ENCODE measurements at places on chromosomes 7 and 10. TPM values are rescaled to one million over a fixed set of nuclear protein-coding genes. Genes with fewer than 3 reads are reported as not detected.
A peak's percentile ranks its signal among the peaks of the same experiment; 100 is the strongest.

DNA sequence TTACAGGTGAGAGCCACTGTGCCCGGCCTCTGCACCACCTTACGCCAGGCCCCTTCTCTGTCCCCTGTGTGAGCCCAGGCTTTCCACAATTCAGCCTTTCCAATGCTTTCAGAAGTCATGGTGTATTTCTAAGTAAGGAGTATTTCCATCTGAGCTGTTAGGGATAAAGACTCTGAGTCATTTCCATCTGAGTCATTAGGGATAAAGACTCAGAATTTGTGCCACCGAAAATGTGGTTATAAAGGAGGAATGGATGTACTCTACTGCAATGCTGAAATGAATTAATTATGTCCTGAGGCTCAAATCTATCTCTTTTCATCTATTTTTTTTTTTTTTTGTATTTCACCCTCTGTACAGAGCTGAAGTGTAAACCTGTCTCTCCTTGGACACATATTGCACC, 84.0 kb downstream of the GATA3 start:
- DNase-seq, result no peak
- H3K4me1 ChIP-seq, result peaks cover 49% of the 10 kb centered on the region
- H3K36me3 ChIP-seq, result no peaks in the 10 kb centered on the region
- peaks cover 2% of the 10 kb centered on the region for H3K27me3 ChIP-seq
- peak overlapping the region; percentile 28 for H3K4me3 ChIP-seq
- H3K27ac ChIP-seq, result peak overlapping the region; percentile 51

DNA sequence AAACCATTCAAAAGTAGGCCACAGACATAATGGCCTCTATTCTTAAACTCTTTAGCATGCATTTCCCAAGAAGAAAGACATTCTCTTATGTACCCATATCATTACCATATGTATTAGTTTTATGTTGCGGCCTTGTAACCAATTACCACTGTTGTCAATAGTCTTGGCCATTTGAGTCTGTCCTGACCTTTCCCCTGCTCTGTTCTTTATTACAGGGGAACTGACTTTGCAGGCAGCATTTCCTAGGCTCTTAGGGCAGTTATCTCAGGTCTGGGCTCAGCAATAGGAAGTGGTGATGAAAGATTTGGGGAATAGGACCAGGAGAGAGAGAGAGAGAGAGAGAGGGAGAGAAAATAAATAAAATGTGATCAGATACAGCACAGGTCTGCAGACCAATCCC, 194.5 kb upstream of the LRGUK start:
- H3K27ac ChIP-seq, result no peak overlapping the region
- peaks cover 5% of the 10 kb centered on the region for H3K36me3 ChIP-seq
- DNase-seq, result no peak
- H3K4me3 ChIP-seq, result no peak overlapping the region

DNA sequence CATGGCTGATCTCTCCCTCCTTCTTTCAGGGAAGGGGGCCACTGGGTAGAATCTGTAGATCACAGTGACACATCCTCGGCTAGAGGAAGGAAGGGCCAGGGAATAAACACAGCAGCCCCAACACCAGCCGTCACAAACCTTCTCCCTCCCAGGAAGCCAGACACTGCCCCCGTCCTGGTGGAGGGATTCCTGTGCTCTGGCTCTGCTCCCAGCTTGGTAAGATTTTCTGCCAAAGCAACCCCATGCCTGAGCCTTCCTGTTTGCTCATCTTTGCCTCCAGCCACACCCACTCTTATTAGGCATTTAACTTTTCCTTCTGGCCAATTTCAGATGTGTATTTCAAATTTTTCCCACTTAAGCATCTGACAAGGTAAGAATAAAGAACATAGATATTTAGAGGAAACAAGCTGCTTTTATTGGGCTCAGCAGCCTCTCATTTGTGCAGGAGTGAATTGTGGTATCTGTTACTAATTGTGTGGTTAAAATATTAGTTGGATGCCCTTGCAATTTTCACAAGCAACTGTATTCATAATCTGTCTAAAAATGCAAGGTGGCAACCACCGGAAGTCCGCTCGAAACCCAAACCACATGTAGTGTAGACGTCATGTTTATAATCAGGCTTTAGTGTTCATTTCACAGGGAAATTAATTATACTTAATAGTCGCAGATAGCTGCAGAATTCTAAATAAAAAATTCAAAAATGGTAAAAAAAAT, 13.2 kb upstream of the NPS start:
- H3K27me3 ChIP-seq, result no peaks in the 10 kb centered on the region
- no peaks in the 10 kb centered on the region for H3K36me3 ChIP-seq
- no peak for DNase-seq
- H3K27ac ChIP-seq, result no peak overlapping the region
- H3K4me3 ChIP-seq, result no peak overlapping the region

- H3K27me3 ChIP-seq, result no peaks in the 10 kb centered on the region
- no peak overlapping the region for H3K27ac ChIP-seq
- H3K4me3 ChIP-seq, result no peak overlapping the region
- DNase-seq, result no peak
These were observed 33.2 kb downstream of the PITRM1 start for GRCh38 chr10:3139216-3139910.

DNA sequence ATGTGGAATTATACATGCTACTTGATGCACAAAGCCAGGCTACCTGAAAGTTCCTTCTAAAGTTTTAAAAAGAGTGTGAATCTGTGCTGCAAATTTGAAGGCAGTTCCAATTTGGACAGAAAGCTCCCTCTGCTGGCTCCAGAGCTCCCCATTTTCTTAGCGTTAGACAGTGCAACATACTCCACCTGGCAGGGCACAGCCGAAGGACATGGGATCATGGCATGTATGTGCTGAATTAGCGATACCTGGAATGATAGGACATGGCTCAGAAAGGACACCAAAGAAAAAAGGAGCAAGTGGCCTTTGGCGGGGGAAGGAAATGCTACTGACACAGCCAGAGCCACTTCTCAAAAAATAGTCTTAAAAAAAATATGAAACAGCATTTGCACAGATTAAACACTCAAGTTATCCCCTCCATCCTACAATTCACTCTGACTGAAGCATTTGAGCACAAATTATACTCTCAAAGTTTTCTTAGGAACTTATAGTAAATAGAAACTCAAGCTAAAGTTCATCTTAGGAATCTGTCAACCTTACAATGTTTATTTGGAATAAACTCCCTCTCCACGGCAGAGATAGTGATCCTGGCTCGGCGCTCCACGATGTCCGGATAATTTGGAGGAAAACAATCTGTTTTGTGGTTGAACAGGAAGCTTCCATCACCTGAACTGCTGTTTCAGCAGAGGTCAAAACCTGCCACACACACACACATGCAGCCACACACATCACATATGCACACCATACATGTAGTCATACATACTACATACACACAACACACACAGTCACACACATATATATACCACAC, 80.0 kb downstream of the C7orf25 start:
- peaks cover 12% of the 10 kb centered on the region for H3K27me3 ChIP-seq
- H3K27ac ChIP-seq, result no peak overlapping the region
- H3K4me1 ChIP-seq, result no peaks in the 10 kb centered on the region
- H3K36me3 ChIP-seq, result no peaks in the 10 kb centered on the region
- no peak overlapping the region for H3K4me3 ChIP-seq

- no peak for DNase-seq
- H3K4me3 ChIP-seq, result no peak overlapping the region
- no peaks in the 10 kb centered on the region for H3K36me3 ChIP-seq
- peaks cover 46% of the 10 kb centered on the region for H3K27me3 ChIP-seq
These were observed 28.7 kb upstream of the JAKMIP3 start for GRCh38 chr10:132036887-132037675.

DNA sequence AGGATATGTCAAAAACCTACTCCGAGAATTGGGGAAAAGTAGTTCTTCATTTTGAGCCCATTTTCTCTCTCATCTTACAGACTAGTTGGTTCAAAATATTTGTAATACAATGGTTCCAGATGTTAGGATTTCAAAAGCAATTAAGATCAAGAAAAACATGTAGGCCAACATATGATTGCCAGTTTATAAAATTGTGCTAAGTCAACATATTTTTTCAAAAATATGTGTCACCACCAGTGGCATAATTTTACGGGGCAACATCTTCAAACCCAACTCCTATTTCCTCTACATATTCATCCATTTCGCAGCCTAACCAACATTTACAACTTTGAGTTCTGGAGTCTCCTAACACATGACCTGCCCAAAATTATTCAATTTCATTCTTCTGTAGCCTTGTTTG, 514.5 kb upstream of the TPK1 start:
- H3K27ac ChIP-seq, result no peak overlapping the region
- DNase-seq, result no peak
- no peaks in the 10 kb centered on the region for H3K4me1 ChIP-seq
- no peaks in the 10 kb centered on the region for H3K27me3 ChIP-seq
- H3K36me3 ChIP-seq, result no peaks in the 10 kb centered on the region

DNA sequence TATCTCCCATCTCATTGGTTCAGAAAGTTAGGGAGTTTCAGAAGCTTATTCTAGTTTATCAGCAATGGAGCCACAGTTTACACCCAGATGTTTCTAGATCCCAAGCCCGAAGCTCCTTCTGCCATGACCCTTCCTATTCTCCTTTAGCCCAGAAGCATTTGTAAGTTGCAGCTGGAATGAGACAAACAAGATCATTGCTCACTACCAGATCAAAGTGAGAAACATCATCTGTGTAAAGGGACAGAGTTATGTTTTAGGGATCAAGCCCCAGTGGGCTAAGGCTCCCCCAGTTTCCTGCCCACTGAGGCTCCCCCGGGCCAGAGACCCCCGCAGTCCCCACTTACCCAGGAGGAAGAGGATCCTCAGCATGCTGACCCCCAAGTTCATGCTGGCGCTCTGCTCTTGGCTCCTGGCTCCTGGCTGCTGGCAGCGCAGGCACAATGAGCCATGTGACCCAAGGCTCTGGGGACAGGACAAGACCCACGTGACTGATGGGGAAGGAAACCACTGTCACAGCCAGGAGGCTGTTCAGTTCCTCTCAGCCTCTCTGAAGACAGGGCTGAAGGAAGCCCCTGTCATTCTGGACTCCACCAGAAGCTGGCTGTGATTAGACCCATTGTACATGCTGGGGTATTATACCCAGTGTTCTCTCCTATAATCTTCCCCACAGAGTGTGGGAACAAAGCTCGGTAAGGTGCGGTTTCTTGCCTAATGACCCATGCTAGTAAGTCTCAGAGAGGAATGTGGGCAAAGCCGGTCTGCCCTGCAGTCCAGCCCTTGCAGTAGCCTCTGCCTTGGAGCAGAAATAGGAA, at the start of gene TMEM273:
TSS of gene TMEM273 (minus strand) at position 442 of the 812 bp plus-strand sequence. CDS start at position 387, 55 bp downstream.
- H3K27ac ChIP-seq, result peak within 1 kb of the TSS; percentile 86
- H3K27me3 ChIP-seq, result peaks cover 17% of the 10 kb centered on the region
- H3K4me1 ChIP-seq, result peaks cover 38% of the 10 kb centered on the region
- H3K36me3 ChIP-seq, result peaks cover 26% of the 10 kb centered on the region
- peak within 1 kb of the TSS; percentile 76 for H3K4me3 ChIP-seq

DNA sequence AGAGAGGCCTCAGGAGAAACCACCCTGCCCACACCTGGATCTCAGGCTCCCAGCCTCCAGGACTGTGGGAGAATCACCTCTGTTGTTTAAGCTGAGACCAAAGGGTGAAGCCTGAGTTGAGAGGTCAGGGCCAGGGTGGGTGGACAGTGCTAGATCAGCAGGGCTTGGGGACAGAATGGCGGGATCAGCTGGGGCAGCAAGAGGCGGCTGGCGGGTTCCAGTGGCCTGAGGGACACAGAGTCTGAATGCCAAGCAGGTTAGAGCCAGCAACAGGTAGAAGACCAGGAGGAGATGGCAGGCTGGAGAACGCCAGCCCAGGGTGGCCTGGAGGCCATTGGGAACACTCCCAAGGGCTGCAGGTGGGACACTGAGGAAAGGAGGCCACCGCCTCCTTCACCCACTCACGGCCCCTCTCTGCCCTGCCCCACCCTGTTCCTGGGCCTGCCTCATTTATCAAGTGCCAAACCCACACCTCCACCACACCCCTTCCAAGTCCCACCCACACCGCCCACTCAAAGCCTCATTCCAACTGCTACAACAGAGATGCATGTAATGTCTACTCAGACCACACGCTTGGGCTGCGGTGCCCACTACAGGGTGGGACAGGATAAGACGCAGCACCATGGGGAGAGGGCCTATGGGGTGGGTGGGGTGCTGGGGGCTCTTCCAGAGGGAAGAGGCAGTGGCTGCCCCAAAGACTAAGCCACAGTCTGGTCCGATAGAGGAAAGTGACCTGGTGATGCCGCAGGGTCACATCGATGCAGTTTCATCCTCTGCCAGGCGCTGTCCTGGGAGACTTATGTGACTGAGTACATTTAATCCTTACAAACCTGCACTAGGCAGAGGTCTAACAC, 173.9 kb downstream of the TNS3 start:
- H3K36me3 ChIP-seq, result no peaks in the 10 kb centered on the region
- H3K27ac ChIP-seq, result no peak overlapping the region
- no peak for DNase-seq
- H3K4me1 ChIP-seq, result no peaks in the 10 kb centered on the region
- no peaks in the 10 kb centered on the region for H3K27me3 ChIP-seq

DNA sequence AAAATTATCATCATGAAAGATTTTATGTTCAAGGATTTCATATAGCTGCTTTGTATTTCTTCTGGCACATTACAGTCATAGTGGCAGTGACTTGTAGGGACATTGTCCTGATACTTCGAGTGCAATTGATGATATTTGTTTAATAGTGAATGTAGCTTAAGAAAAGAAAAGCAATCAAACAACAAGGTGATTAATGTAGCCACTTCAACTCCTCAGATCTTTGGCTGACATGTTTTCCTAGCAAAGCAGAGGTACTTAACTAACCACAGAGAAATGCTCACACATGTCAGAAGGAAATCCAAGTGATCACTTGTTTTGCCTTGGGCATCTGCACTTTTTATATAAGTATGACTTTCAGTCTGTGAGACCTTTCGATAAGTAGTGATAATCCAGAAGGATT, 470.3 kb downstream of the AUTS2 start:
- no peak overlapping the region for H3K4me3 ChIP-seq
- no peak overlapping the region for H3K27ac ChIP-seq
- no peaks in the 10 kb centered on the region for H3K36me3 ChIP-seq
- no peaks in the 10 kb centered on the region for H3K4me1 ChIP-seq
- no peaks in the 10 kb centered on the region for H3K27me3 ChIP-seq

- H3K27ac ChIP-seq, result no peak overlapping the region
- no peak overlapping the region for H3K4me3 ChIP-seq
- DNase-seq, result no peak
- H3K36me3 ChIP-seq, result peaks cover 8% of the 10 kb centered on the region
These were observed 109.1 kb downstream of the POLL start for GRCh38 chr10:101478956-101479355.

DNA sequence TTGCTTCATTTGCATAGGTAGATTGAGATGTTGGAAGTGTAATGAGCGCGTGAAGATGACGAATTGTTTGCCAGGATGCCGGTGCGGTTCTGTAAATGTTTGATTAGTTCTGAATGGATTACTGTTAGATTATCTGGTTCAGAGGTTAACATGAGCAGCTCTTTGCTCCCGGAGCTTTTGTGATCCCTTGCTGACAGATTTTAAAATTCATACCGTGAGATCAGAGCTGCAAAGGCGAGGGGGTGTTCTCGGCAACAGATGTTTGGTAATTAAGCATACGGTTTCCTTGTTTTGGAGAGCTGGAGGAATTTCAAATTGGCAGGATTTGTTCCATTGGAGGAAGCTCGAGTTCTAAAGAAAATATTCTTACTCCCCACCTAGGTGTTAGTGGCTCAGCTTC, 237.8 kb upstream of the GPR26 start:
- H3K27me3 ChIP-seq, result peaks cover 16% of the 10 kb centered on the region
- H3K4me3 ChIP-seq, result no peak overlapping the region
- no peak overlapping the region for H3K27ac ChIP-seq
- H3K36me3 ChIP-seq, result no peaks in the 10 kb centered on the region
- H3K4me1 ChIP-seq, result no peaks in the 10 kb centered on the region

Gene FAM131B
- total RNA-seq, result 2.3 TPM

Gene RET
- 0.17 TPM for total RNA-seq

Gene COL13A1
- not detected for total RNA-seq

Gene HABP2
- not detected for total RNA-seq

Gene EBLN1
- not detected for total RNA-seq
